ENCODE measurements at places on chromosomes 5 and 9.

DNA sequence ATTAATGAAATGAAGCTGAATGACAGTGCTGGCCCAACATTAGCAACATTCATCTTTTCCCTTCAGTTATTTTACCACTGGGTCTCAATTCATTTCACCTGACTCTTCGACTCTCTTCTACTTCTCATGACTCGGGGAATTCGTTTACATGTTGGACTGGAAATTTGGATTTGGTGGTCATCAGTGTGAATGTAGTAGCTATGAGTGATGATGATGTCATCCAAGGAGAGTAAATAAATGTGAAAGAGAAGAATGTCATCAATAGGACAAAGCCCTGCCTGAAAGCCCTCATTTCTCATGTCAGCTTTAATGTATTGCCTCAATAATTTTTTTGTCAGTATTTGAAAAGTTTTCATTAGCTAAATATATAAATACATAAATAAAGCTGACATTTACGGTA lies 21.9 kb upstream of the CFAP95 start:
- no peak for DNase-seq

GRCh38 chr9:123355761-123356431 lies at the start of gene CRB2:
TSS of gene CRB2 (plus strand) at chr9:123356197. CDS start at chr9:123356261, 64 bp downstream.
- DNase-seq, result no peak

DNA sequence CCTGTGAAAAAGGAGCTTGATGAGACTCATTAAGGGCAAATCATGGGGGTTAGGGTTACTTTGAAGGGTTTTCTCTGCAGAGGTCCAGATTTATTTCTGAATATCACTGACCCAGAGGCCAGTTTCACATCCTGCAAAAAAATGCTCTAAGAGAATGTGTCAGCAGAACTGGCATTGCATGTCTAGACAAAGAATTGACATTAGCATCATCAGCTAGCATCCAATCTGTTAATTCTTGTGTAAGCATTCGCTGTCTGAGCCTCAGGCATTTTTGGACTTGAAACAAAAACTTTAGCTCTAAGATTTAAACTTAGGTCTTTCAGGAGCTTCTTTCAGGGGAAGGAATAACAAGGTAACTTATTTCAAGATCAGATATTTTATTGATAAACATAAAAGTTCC lies 187.9 kb upstream of the ELL2 start:
- DNase-seq, result no peak

- DNase-seq, result no peak
Observed at GRCh38 chr5:58717303-58718007, 134.6 kb downstream of the RAB3C start.

- DNase-seq, result no peak
Observed at GRCh38 chr5:16862777-16863176, 73.3 kb downstream of the MYO10 start.

GRCh38 chr5:148897842-148898241 lies 71.4 kb downstream of the ADRB2 start:
- DNase-seq, result no peak

DNA sequence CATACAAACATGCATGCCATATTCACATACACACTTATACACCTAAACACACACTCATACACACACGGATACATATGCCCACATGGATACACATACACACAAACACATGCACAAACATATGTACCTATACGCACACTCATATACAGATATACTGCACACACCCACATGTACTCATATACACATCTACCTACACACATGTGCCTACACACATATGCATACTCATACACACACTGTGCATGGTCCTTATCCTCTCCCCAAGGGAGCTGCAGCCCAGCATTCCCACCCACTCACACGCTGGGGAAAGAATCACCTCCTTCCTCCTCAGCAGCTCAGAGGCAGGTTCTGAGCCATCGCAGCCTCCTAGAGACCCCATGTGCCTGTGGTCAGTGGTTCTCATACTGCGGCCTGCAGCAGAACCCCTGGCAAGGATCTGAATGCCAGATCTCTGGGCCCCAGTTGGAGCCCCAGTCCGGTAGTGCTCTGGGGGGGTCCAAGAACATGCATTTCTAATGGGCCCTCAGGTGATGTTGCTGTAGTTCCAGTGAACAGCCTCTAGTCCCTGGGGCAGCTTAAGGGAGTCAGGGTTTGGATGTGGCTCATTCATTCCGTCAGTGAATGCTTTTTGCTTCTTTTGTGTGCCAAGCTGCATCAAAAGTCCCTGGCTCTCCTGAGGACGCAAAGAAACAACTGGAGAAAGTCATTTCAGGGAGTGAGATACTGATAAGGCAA lies 39.0 kb downstream of the SEMA4D start:
- DNase-seq, result no peak

GRCh38 chr5:33227247-33227646 lies 213.5 kb upstream of the TARS1 start:
- no peak for DNase-seq

DNA sequence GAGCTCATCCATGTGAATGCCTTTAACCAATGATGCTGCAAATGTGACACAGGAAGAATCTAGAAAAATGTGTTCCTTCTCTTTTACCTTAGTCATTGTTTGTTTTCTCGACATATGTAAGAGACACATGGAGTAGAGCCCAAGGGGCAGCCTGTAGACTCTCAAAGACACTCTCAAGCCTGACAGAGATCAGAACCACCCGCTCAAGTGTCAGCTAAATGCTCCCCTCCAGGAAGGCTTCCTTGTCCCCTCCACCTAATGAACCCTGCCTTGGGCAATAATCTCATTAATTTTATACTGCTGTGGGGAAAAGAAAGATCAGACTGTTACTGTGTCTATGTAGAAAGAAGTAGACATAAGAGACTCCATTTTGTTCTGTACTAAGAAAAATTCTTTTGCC lies 157.4 kb downstream of the MUSK start:
- DNase-seq, result no peak

- no peak for DNase-seq
Observed at GRCh38 chr9:137382444-137383080, 40.4 kb downstream of the EXD3 start.

Measured in activated gamma-delta T cell treated with Interleukin-2 at 50 U/mL for 16 hours (primary cell).